COR-L47 (cell line): ENCODE measurements at places on chromosomes 16 and 17.

DNA sequence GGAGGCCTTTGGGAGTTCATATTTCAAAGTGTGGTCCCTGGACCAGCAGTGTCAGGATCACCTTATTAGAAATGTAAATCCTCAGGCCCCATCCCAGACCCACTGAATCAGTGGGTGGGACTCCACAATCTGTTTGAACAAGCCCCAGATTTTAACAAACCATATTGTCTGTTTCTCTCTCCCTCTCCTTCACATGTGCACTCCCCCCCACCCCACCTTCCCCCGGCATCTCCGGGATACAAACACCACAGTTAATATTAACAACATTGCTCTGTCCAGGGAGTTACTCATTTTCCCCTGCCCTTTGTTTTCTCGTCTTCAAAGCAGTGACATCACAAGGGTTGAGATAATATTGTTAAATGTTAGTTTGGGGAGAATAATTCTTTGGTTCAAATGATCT lies 127.3 kb downstream of the KATNIP start:
- DNase-seq, result no peak

DNA sequence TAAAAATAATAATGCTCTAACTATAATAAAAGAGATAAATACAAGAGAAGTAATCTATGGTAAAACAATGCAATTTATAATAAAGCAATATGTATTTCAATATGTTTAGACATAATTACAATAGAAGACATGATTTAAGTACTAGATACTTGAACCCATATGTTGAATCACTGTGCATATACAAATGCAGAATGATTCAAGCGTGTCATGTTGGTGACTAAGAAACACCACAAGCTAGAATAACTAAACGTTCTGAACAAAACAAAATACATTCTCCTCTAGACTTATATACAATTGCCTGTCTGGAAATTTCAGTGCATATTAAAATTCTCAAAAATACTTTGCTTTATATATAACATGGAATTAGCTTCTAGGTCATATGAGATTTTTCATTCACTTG lies 11.2 kb downstream of the TADA2A start:
- no peak for DNase-seq

DNA sequence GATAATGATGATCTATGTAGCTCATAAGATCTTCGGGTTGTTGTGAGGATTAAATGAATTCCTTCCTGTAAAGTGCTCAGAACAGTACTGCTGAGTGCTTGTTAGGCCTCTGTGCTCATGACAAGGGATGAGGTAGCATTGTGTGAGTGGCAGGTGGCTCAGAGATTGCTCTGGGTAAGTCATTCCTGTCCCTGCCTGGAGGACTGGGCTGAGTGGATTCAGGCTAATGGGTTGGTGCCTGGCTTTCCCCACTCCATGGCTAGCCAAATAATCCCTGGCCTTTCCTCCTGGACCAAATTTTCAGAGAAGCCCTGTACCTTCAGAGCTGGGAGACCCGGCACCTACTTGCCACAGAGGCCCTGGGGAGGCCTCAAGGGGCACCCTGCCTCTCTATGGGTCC lies 1.3 kb upstream of the CCDC92B start:
- DNase-seq, result no peak

- DNase-seq, result no peak
Observed at GRCh38 chr17:2594722-2595599, 1.5 kb downstream of the PAFAH1B1 start.

DNA sequence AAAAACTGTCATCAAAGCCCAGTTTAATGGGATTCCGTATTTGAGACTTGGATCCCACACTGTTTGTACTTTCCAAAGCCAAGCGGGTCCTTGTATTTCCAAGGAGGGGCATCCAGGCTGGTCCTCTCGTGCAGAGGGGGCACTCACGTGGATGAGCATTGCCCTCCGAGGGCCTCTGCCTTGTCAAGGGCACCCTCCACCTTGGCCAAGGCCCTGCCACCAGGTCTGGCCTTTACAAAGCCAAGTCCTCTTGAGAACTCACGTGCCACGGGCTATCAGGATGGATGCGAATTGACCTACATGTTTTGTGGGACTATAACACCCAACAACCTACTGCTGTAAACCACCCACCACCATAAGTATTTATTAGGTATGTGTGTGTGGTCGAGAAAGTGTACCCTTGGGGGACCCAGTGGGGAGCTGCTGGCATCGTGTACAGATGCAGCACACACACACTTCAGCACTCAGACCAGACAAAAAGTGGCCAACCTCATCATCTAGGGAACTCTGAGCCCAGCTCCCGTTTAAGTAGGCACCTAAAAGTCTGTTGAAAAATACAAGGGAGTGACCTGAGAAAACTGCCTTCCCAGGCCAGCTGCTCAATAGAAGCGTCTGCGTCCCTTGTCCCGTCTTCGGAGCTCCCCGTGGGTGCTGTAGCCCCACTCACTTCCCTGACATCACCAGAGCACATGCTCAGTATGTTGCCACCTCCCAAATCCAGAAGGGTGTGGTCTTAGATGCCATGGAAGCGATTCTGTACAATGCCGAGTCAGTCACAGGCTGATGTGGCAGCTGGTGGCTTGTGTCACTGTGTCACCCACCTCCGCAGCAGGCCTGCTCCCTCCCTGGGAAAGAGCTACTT lies 12.9 kb downstream of the MAP1LC3B start:
- DNase-seq, result no peak

- DNase-seq, result no peak
Observed at GRCh38 chr17:40565769-40566409, 617 bp upstream of the CCR7 start.

DNA sequence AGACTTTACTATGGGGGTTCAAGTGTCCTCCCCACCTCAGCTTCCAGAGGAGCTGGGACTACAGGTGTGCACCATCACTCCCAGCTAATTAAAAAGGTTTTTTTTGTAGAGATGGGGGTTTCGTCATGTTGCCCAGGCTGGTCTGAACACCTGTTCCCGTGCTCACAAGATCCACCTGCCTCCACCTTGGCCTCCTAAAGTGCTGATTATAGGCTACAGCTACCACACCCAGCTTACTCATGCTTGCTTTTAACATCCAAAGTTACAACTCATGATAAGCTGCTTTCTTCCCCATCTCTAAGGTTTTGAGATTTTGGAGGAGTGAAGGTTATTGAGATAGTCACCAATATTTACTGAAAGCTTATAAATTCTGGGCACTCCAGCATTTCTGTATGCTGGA lies 2.6 kb downstream of the NUP88 start:
- DNase-seq, result peak; percentile 1

- DNase-seq, result no peak
Observed at GRCh38 chr17:75350706-75351105, 54.8 kb downstream of the GRB2 start.

- DNase-seq, result no peak
Observed at GRCh38 chr17:13996748-13997147, 72.6 kb upstream of the COX10 start.

GRCh38 chr16:30744183-30744582 lies 4.0 kb upstream of the PHKG2 start:
- DNase-seq, result no peak

GRCh38 chr16:78443542-78444364 lies 344.3 kb downstream of the WWOX start:
- no peak for DNase-seq

DNA sequence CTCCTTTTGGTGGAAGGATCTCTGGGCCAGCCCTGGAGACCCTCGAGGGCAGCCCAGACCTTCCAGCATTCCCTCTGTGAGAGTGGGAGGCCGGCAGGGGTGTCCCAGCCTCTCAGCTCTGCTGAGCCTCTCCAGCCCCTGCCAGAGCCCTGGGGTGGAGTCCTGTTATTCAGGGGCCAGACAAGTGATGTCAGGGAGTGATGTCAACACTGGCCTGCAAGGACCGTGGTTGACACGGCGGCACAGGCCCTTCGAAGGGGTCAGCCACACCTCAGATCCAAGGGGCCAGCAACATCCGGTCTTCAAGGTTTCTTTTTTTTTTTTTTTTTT lies 231.2 kb downstream of the KATNIP start:
- DNase-seq, result no peak

DNA sequence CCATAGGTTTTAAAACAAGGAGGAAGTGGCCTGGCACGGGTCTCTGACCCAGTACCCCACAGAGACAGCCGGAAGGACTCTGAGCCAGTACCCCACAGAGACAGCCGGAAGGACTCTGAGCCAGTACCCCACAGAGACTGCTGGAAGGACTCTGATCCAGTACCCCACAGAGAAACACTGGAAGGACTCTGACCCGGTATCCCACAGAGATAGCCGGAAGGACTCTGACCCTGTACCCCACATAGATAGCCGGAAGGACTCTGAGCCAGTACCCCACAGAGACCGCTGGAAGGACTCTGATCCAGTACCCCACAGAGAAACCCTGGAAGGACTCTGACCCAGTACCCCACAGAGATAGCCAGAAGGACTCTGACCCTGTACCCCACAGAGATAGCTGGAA lies 49.0 kb downstream of the TRARG1 start:
- no peak for DNase-seq

- DNase-seq, result no peak
Observed at GRCh38 chr17:66465701-66466100, 163.3 kb downstream of the PRKCA start.

GRCh38 chr17:83123896-83124801 lies 44.7 kb downstream of the METRNL start:
- no peak for DNase-seq

DNA sequence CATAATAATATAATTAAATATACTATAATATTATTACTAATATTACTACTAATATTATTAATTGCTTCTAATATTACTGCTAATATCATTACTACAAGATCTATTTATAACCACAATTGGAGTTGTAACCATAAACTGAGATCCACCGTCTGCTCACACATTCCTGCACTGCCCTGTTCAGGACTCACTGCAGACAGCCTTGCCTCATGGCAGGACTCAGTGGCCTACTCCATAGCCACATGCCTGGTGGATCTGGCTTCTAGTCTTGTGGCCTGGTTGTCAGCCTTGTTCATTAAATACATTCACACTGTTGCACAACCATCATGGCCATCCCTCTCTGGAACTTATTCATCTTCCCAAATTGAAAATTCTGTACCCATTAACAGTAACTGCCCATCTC lies 48.0 kb downstream of the SRL start:
- DNase-seq, result no peak
